Iris pigment epithelial cell (primary cell): ENCODE measurements at places on chromosomes 12 and 14.
A peak's percentile ranks its signal among the peaks of the same experiment; 100 is the strongest.

GRCh38 chr12:53485955-53486735, 13.1 kb downstream of the MAP3K12 start:
- no peak for DNase-seq

DNA sequence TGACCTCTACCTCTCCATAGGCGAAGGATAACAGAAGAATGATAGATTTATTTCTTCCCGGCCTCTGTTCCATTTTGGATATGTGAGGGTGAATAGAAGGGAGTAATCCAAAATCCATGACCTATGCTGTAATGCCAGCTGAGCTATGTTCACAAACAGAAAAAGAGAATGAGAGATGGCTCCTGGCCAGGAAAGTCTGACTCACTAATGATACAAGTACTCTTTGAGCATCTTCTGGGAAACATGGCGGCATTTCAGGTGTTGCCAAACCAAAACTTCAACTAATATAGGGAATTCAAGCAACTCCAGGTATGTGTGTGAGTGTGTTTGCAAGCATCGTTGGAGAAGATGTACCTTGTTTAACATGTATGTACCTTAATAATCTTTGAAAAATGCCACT, 55.1 kb downstream of the MED13L start:
- peak; percentile 95 for DNase-seq

DNA sequence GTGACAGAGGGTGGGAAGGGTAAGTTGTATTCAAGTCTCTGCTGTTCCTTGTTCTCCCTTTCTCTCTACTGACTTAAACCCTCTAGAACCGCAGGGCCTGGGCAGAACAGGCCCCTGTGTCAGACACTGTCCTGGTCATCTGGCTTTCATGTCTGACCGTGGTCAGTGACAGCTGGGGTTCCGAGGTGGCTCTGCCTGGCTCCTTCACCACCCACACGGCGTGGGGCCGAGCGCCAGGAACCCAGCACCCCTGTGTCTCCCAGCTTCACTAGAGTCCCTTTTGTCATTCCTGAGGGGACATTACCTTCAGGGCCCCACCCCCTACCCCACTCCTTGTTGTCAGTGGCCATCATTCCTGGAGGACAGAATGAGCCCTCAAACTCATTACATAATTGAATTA, 168.9 kb downstream of the ADGRD1 start:
- no peak for DNase-seq

DNA sequence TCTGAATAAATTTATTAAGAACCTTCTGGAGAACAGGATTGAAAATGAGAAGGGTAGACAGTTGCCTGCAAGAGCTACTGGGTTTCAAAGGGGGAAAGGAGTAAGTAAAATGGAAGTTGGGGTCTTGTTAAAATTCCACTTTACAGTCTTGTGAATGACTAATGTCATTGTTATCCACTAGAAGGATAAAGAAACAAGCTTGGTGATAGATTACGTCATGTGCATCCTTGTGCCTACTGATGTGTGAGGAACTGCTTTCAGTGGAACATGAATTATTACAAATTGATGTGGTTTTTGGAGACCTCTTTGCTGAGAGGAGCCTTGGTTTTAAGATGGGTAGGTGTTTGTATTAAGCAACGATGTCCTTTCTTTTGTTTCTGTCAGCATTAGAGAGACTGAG, 272.5 kb upstream of the PRICKLE1 start:
- peak; percentile 37 for DNase-seq

DNA sequence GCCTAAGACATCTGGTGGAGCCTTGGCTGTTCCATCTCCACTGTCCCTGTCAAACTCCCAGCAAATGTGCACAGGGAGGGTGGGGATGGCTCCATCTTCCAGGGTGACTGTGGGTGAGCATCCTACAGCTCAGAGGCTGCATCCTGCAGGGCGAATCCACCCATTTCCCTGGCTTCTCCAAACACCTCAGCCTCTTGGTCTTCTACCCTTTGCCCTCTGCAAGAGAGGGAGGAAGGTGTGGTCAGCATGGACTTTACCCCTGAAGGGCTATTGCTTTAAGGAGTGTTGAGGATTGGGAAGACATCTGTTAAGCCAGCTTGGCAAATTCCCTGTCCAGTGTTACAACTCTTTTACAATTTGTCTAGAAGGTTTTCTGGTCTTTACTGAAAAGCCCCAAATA, 23.1 kb upstream of the DGLUCY start:
- DNase-seq, result no peak

DNA sequence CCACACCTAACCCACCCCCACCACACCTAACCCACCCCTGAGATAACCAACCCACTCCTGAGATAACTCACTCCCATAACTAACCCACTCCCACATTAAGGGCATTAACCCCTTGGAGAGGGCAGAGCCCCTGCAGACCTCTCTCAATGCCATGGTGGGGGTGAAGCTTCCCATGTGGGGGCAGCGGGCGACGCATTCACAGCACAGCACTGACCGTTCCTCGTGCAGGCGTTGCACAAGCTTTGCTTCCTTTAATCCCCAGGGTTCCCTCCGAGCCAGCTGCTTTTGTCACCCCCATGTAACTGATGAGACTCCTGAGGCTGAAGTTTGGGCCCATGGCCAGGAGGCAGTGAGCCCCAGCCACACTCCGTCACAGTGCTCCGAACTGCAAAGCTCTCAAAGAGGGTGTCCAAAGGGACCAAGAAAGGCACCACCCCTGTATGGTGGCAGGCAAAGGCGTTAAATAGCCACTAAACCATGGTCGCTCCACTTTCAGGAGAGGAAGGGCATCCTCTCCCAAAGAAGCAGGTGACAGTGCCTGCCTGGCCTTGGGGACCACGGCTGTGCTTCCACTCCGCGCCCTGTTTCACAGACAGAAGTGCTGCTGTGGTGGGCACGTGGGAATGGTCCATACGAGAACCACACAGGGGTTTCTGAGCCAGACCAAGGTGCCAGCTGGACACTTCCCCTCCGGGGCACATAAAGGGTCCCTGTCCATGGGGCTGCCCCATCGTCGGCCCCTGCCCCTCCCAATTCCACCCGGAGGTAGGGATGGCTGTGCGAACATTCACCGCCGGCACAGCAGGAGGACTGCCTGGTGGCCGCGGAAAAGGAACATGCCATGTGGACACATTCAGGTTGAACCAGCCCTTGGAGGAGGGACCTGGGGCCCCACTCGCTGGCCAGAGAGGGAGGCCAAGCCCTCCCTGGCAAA, 28.3 kb downstream of the GALNT9 start:
- no peak for DNase-seq

DNA sequence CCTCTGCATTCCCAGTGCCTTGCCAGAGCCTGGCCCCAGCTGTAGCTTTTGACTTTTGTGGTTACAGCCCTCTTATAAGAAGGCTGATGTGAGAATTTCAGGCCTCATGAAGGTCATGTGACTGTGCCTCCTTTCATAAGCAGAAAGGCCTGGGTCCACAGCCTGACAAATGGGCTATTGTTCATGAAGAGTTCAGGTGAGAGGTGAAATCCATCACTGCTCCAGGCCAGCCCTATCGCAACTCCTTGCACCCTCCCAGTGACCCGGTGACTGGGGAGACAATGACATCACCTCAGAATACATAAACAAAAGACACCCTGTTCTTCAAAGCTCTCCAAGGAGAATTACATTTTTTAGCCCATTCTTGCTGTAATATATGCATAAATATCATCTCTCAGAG, 321.5 kb downstream of the PCNX1 start:
- DNase-seq, result peak; percentile 62

- no peak for DNase-seq
Observed at GRCh38 chr12:54032086-54032619, 697 bp upstream of the HOXC5 start.

- no peak for DNase-seq
Observed at GRCh38 chr12:20576528-20576927, 118.6 kb upstream of the SLCO1C1 start.

DNA sequence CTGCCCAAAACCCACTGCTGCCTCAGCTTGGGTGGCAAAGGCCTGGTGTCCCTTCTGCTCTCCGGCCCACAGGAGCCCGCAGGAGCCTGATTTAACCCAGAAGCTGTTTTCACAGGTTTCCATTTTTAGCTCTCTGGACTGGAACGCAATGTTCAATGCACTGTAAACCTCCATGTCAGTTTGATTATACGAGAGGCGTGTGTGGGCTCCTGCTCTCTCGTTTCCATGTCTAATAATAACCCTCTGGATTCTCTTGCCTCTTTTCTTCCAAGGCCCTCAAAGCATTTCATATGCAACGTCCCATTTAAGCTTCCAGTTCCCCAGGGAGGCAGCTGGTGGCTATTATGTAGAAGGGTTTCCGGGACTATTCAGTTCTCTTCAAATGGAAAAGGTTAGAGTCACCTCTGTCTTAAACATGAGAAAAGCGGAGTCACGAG, 161.1 kb downstream of the SUDS3 start:
- DNase-seq, result peak; percentile 1

GRCh38 chr12:104877103-104877705, 80.9 kb downstream of the SLC41A2 start:
- peak; percentile 57 for DNase-seq

DNA sequence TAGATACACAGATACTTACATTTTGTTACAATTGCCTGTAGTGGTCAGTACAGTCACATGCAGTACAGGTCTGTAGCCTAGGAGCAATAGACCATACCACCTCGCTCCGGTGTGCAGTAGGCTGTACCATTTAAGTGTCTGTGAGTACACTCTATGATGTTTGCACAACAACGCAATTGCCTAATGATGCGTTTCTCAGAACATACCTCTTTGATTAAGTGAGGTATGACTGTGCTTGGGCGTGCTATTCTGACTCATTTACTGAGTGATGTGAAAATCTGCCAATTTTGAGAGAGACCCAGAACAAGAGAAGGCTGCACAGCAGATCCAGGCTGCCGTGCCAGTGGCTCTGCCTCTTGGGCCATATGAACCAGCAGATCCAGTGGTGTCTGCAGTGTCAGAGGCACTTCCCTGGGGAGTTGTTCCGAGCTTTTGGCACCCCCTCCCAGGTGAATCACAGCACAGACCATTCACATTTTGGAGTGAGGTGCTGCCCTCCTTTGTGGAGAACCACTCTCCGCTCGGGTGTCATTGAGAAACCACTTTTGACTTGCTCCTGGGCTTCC, 20.4 kb downstream of the DLK1 start:
- DNase-seq, result peak; percentile 97

- no peak for DNase-seq
Observed at GRCh38 chr14:42469637-42470426, 863.2 kb downstream of the LRFN5 start.

- no peak for DNase-seq
Observed at GRCh38 chr12:92558215-92558773, 144.5 kb upstream of the PLEKHG7 start.

DNA sequence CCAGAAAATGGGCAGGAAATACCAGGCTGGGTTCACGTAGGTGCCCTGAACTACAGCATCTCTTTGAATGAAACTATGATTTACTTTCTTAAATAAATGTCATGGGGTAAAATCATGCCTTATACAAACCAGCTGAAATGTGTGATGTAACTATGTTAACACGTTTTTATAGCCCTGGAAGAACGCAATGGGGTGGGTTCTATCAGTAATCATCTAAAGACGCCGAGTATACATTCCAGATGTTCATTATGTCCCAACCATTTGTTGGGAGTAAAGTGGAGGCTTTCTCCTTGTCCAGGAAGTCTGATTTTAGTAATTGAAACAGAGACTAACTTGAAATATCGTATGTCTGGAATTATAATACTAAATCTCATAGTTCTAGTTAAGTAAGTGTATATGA, 16.2 kb upstream of the IGF1 start:
- DNase-seq, result no peak

DNA sequence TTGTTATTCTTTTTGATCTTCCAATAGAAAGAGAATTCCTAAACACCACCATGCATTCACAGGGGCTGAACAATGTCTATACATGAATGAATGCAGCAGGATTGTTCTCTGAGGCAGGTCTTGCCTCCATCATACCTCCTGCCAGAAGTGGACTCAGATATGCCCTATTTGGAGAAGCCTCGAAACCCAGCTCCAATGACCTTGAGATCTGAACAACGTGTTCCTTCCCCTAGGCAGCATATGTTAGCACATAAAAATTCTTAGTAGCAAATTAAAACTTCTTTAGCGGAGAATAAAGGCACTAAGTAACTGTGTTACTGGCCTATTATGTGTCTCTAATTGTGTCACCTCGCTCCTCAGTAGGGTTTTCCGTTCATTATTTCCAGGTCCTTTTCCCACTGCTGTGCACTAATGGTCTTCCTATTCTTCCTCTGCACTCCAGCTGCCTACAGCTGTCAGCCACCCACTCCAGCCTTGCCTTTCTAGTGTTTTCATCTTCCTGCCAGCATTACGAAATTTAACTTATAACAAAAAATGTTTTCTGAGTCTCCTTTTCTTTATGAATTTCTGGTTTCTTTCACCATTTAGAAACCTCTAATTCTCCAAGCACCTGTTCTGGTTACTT, 62.6 kb upstream of the IGF1 start:
- DNase-seq, result no peak

DNA sequence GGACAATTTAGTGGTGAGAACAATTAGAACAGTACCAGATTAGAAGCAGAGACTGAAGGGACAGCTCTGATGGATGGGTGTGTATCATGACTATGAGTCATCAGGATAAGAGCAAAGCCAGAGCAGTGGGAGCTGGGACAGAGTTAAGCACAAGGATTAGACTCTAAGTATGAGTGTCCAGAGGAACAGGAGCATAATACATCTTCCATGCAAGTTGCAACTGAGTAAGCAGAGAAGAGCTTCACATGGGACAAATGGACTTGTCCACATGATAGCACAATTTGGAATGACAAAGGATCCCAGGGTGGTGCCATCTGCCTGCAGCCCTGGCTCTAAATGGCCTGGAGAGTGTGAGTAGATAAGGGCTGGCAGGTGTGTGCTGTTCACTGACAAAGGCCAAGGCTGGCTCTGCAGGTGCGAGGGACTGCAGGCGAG, 226.4 kb upstream of the CAND1 start:
- DNase-seq, result peak; percentile 35

- DNase-seq, result no peak
Observed at GRCh38 chr14:61632807-61633206, 62.5 kb upstream of the HIF1A start.

GRCh38 chr12:67531501-67531900, 117.0 kb upstream of the DYRK2 start:
- DNase-seq, result peak; percentile 33

DNA sequence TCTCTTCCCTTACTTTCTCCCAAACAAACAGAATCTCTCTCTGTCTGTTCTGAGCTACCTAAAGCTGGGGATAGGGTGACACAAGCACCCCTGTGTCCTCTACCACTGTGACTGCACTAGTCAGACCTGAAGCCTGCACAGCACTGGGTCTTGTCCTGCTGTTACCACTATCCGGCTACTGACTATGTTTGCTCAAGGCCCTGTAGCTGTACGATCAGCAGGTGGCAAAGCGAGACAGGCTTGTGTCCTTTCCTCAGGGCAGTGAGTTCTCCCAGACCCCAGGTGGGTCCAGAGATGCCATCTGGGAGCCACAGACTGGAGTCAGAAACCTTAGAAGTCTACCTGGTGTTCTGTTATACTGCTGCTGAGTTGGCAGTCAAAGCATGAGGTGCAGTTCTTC, 116.4 kb downstream of the NUBPL start:
- DNase-seq, result no peak

GRCh38 chr12:2526371-2526770, 268.4 kb upstream of the FKBP4 start:
- DNase-seq, result no peak

- no peak for DNase-seq
Observed at GRCh38 chr12:20704860-20705259, 9.7 kb downstream of the SLCO1C1 start.
